Right ventricle myocardium inferior (tissue), 1 donor: ENCODE measurements at places on chromosomes 13 and 19. TPM values are rescaled to one million over a fixed set of nuclear protein-coding genes. Genes with fewer than 3 reads are reported as not detected.

The DMRTC2 gene
- total RNA-seq, result not detected

- DNase-seq, result no peak
Measured at GRCh38 chr13:94987869-94988268, 275.5 kb upstream of the SOX21 start.

- DNase-seq, result no peak
Measured at GRCh38 chr13:50758796-50759195, 84.7 kb downstream of the DLEU7 start.

- no peak for DNase-seq
Measured at GRCh38 chr19:47156861-47157430, 26.3 kb downstream of the SAE1 start.

DNA sequence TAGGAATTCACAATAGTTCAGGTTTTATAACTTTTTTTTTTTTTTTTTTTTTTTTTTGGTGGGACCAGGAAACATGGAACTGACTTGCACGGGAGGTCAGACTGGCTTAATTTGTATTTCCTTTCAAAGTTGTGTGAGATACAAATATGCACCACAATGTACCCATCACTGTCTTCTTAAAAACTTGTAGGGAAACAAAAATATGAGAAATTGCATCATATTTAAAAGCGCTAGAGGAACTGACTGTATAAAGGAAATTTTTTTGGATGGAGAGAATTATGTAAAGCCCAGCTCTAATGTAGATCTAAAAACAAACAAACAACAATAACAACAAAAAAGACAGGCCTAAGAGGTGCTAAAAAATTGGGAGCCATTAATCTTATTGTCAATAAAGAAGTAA is 246.5 kb downstream of the DCT start:
- DNase-seq, result no peak

The C1QTNF9 gene
- 4.5 TPM for total RNA-seq

The PDX1 gene
- total RNA-seq, result not detected

The OR7D2 gene
- 0.08 TPM for total RNA-seq

DNA sequence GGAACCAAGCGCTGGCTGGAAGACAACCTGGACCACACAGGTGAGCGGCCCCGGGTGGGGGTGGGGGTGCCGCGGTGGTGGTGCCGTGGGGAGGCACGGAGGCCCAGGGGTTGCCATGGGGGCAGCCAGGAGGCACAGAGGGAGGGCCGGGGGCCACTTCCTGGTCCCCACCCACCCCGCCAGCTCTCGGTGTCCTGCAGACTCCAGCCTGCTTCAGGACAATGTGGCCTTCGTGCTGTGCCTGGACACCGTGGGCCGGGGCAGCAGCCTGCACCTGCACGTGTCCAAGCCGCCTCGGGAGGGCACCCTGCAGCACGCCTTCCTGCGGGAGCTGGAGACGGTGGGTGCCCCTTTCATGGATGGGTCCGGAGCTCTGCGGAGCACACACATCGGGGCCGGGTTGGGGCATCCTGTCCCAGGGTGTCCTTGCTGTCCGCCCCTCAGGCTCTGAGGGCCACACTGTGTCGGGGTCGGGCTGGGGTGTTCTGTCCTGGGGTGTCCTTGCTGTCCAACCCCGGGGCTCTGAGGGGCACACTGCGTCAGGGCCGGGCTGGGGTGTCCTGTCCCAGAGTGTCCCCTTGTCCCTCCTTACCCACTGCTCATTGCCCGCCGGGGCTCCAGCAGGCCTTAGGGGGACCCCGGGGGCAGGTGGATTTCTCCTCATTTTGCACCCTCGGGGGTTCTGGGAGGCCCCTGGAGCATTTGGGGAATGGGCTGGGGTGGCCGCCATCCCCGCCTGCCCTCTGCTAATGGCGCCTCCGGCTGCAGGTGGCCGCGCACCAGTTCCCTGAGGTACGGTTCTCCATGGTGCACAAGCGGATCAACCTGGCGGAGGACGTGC is 18.3 kb downstream of the NCLN start:
- DNase-seq, result no peak
